Vagina (tissue), 2 donors: ENCODE measurements at places on chromosomes 3 and 15.

GRCh38 chr3:186067360-186068242 lies 41.3 kb downstream of the ETV5 start:
- peaks cover 5% of the 10 kb centered on the region for H3K4me1 ChIP-seq
- no peaks in the 10 kb centered on the region for H3K36me3 ChIP-seq
- no peak overlapping the region for H3K4me3 ChIP-seq
- no peak overlapping the region for H3K27ac ChIP-seq
- DNase-seq: no peak

DNA sequence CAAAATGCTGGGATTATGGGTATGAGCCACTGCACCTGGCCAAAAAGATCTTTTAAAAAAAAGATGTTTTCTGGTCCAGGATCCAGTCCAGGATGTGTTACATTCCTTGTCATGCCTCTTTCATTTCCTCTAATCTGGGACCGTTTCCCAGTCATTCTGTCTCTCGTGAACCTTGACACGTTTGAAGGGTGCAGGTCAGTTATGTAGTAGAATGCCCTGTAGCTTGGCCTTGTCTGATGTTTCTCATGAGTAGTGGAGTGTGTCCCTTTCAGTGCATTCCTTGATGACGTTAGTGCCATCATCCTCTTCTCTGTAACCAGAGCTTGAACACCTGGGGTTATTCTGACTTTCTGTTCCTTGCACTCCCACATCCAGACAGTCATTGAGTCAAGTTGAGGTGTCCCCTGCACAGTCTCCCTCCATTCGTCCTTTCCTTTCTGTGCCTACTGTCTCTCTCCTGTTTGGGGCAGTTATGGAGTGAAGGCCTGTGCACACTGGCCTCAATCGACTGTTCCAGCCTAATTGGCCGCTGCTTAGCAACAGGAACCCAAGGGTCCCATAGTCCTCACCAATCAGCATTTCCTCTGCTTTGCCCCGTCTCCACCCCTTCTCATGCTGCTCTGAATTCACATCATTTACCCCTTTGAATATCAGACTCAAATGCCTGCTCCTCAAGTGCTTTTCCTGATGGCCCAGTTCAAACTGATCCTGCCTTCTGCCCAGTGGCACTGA lies 5.5 kb downstream of the FAM81A start:
- H3K27me3 ChIP-seq: no peaks in the 10 kb centered on the region
- H3K4me3 ChIP-seq: no peak overlapping the region
- no peak overlapping the region for H3K27ac ChIP-seq

DNA sequence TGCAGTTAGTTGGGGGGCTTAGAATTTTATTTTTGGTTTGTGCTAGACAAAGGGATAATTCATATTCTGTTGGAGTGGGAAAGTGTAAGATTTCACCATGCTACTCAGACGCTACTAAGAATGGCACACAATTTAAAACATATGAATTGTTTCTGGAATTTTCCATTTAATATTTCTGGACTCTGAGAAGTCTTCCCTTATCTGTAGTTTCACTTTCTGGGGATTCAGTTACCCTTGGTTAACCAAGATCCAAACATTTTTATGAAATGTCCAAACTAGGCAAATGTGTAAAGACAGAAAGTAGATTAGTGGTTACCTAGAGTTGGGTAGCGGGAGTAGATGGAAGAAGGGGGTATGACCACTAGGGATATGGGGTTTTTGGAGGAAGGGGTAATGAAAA lies 53.1 kb downstream of the TCF12 start:
- DNase-seq: no peak
- H3K36me3 ChIP-seq: no peaks in the 10 kb centered on the region
- no peak overlapping the region for H3K27ac ChIP-seq
- H3K4me3 ChIP-seq: no peak overlapping the region
- peaks cover 57% of the 10 kb centered on the region for H3K4me1 ChIP-seq
- H3K27me3 ChIP-seq: no peaks in the 10 kb centered on the region

GRCh38 chr3:180990505-180990904 lies 969 bp upstream of the DNAJC19 start:
- peaks cover 3% of the 10 kb centered on the region for H3K36me3 ChIP-seq
- no peak for DNase-seq
- H3K4me3 ChIP-seq: peak overlapping the region; percentile 72
- peaks cover 29% of the 10 kb centered on the region for H3K4me1 ChIP-seq
- H3K27me3 ChIP-seq: no peaks in the 10 kb centered on the region

GRCh38 chr3:191087391-191087790 lies 111.7 kb upstream of the OSTN start:
- H3K27me3 ChIP-seq: no peaks in the 10 kb centered on the region
- no peak for DNase-seq
- H3K4me3 ChIP-seq: no peak overlapping the region
- no peaks in the 10 kb centered on the region for H3K4me1 ChIP-seq
- no peak overlapping the region for H3K27ac ChIP-seq

GRCh38 chr3:55128225-55128823 lies 200.5 kb upstream of the LRTM1 start:
- H3K27ac ChIP-seq: no peak overlapping the region
- no peaks in the 10 kb centered on the region for H3K36me3 ChIP-seq
- H3K4me3 ChIP-seq: no peak overlapping the region
- no peak for DNase-seq
- no peaks in the 10 kb centered on the region for H3K27me3 ChIP-seq

DNA sequence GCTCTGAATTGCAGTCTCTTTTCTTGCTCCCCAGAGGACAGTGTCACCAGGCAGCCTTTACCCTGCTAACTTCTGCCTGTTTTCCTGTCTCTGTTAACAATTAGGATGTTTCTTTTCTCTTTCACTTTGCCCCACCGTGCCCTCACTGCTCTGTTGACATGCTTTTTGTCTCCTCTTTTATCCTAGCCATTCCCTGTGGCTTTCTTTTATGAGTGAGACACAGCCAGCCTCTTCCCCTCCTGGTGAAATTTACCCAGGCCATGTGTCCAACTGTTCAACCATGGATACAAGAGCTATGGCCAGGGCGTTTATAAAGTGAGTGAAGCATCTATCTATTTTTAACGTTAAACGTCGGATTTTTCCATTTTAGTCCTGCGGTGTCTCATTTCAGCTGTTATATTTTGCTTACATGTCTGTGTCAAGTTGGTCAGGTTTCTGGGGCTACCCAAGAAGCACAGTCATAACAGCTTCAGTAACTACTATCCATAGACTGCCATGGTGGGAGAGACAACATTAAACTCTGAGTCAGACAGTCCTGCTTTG lies 443.2 kb upstream of the AZI2 start:
- no peaks in the 10 kb centered on the region for H3K4me1 ChIP-seq
- no peak overlapping the region for H3K4me3 ChIP-seq

DNA sequence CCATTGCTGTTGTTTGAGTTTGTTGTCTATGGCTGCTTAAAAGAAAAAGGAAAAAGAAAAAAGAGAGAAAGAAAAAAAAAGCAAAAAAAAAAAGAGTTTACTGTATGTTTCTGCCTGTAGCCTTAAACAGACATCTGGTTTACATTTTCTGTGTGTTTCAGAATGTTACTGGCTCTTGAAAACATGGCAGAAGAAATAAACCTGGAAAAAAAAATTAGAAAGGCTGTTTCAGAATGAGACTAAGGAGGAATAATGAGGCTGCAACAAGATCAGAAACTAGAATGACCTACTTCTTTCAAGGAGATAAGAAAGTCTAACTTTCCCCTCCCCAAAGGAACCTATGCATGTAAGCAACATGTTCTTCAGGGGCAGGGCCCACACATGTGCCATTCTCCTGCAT lies 292.1 kb downstream of the DIPK2A start:
- no peak for DNase-seq
- no peaks in the 10 kb centered on the region for H3K36me3 ChIP-seq
- no peak overlapping the region for H3K27ac ChIP-seq
- H3K4me1 ChIP-seq: peaks cover 11% of the 10 kb centered on the region
- H3K4me3 ChIP-seq: no peak overlapping the region
- H3K27me3 ChIP-seq: no peaks in the 10 kb centered on the region

DNA sequence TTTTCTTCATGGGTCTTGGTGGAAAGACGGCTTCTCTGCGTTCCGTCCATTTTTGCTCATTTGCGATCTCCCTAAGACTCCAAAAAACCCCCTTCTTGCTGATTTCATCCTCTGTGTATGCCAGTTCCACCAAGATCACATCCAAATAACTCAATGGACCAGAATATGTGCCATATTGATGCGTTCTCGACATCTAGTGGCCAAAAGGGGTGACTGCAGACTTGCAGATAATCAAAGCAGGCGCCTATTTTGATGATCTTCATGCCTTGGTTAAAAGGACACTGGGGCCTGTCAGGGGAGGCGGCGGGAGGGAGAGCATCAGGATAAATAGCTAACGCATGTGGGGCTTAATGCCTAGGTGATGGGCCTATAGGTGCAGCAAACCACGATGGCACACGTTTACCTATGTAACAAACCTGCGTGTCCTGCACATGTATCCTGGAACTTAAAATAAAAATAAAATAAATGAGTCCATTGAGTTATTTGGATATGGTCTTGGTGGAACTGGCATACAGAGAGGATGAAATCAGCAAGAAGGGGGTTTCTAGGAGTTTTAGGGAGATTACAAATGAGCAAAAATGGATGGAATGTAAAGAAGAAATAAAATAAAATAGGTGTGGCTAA lies 104.2 kb upstream of the RAD18 start:
- no peaks in the 10 kb centered on the region for H3K36me3 ChIP-seq
- H3K4me3 ChIP-seq: no peak overlapping the region
- no peaks in the 10 kb centered on the region for H3K27me3 ChIP-seq
- no peak overlapping the region for H3K27ac ChIP-seq

GRCh38 chr3:2154621-2155020 lies 56.0 kb downstream of the CNTN4 start:
- DNase-seq: no peak
- H3K4me3 ChIP-seq: no peak overlapping the region
- no peaks in the 10 kb centered on the region for H3K4me1 ChIP-seq

- no peak overlapping the region for H3K4me3 ChIP-seq
- no peaks in the 10 kb centered on the region for H3K36me3 ChIP-seq
- peaks cover 8% of the 10 kb centered on the region for H3K4me1 ChIP-seq
- DNase-seq: no peak
These were observed 66.8 kb downstream of the PDE8A start for GRCh38 chr15:85048430-85048829.

GRCh38 chr15:70100474-70101341 lies 3.0 kb upstream of the TLE3 start:
- peaks cover 31% of the 10 kb centered on the region for H3K4me1 ChIP-seq
- H3K27ac ChIP-seq: peak overlapping the region; percentile 97
- H3K27me3 ChIP-seq: no peaks in the 10 kb centered on the region
- H3K36me3 ChIP-seq: no peaks in the 10 kb centered on the region
- DNase-seq: no peak

DNA sequence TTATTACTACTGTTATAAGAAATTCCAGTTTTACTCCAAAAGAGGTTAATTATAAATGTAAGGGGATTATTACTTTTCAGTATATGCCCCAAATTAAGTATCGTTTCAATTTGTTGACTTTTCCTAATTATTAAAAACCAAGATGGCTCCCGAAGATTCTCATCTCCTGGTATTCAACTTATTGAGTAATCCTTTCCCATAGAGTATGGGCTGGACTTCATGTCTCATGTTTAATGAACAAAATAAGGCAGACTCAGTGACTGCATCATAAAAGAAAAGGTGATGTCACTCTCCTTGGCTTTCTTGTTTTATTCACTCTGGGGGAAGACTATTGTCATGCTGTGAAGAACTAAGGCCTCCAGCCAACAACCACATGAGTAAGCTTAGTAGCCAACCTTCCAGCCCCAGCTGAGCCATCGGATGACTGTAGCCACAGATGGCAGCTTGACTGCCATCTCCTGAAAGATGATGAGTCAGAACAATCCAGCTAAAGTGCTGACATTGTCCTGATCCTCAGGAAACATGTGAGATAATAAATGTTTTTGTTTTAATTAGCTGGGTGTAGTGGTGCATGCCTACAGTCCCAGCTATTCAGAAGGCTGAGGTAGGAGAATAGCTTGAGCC lies 17.3 kb downstream of the IGF2BP2 start:
- H3K27ac ChIP-seq: no peak overlapping the region
- no peak overlapping the region for H3K4me3 ChIP-seq
- no peaks in the 10 kb centered on the region for H3K36me3 ChIP-seq
- H3K4me1 ChIP-seq: no peaks in the 10 kb centered on the region
- no peak for DNase-seq
- H3K27me3 ChIP-seq: no peaks in the 10 kb centered on the region

- H3K4me1 ChIP-seq: no peaks in the 10 kb centered on the region
- H3K27me3 ChIP-seq: no peaks in the 10 kb centered on the region
- no peak for DNase-seq
- H3K36me3 ChIP-seq: no peaks in the 10 kb centered on the region
- no peak overlapping the region for H3K4me3 ChIP-seq
- no peak overlapping the region for H3K27ac ChIP-seq
These were observed 27.3 kb upstream of the SEC62 start for GRCh38 chr3:169939320-169939719.

DNA sequence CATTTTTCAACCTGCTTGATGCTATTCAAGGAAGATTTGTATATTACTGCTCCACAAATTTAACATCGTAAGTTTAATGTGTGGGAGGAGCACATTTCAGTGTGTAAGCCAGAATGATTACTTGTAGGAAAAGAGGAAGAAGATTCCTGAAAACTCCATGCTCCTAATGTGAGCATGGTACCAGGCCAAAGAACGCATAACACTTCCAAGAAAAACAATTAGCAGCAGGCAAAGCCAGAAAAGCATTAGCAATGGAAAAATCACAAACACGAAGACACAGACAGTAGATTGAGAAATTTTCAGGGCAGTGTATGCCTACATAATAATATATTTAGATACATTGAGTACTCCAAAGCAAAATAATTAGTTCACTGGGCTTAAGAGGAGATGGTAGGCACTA lies 96.6 kb upstream of the CBLB start:
- DNase-seq: no peak
- H3K4me3 ChIP-seq: no peak overlapping the region
- H3K27ac ChIP-seq: no peak overlapping the region
- peaks cover 20% of the 10 kb centered on the region for H3K4me1 ChIP-seq
- no peaks in the 10 kb centered on the region for H3K36me3 ChIP-seq

DNA sequence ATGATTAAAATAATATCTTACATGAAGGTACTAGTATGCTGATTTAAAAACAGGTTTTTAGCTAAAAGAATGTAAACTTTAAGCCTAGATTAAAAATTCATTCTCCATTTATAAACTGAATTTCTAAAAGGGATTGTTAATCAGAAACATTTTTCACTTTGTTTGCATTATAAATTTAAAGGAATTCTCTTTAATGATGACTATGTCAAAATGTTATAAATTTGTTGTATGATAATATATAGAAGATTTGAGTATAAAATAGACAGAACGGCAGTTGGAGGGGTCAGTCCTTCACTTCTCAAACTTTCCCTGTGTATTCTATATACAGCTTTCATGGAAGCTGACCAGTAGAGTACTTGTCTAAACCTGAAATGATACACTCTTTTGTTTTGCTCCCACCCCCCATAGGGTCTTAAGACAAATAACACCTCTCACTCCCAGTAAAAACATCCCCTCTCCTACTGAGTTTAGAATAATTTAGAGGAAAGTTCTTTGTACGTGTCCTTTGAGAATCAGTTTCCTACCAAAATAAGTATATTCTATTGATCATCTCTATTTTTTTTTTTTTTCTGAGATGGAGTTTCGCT lies 64.9 kb upstream of the PYGO1 start:
- no peaks in the 10 kb centered on the region for H3K36me3 ChIP-seq
- no peak for DNase-seq
- no peaks in the 10 kb centered on the region for H3K4me1 ChIP-seq
- H3K27me3 ChIP-seq: no peaks in the 10 kb centered on the region
